Activated naive CD8-positive, alpha-beta T cell treated with anti-CD3 and anti-CD28 coated beads, Interleukin-2, amount 10 ng/mL, durations not matched to agents 7 days and 5 days (primary cell): ENCODE measurements at places on chromosomes 5 and 9. TPM values are rescaled to one million over a fixed set of nuclear protein-coding genes. Genes with fewer than 3 reads are reported as not detected.

GRCh38 chr9:134783699-134784039, 96.9 kb upstream of the FCN2 start:
- H3K36me3 ChIP-seq = no peaks in the 10 kb centered on the region
- DNase-seq = no peak
- H3K27ac ChIP-seq = no peak overlapping the region
- H3K4me1 ChIP-seq = no peaks in the 10 kb centered on the region
- no peaks in the 10 kb centered on the region for H3K27me3 ChIP-seq
- H3K4me3 ChIP-seq = no peak overlapping the region

DNA sequence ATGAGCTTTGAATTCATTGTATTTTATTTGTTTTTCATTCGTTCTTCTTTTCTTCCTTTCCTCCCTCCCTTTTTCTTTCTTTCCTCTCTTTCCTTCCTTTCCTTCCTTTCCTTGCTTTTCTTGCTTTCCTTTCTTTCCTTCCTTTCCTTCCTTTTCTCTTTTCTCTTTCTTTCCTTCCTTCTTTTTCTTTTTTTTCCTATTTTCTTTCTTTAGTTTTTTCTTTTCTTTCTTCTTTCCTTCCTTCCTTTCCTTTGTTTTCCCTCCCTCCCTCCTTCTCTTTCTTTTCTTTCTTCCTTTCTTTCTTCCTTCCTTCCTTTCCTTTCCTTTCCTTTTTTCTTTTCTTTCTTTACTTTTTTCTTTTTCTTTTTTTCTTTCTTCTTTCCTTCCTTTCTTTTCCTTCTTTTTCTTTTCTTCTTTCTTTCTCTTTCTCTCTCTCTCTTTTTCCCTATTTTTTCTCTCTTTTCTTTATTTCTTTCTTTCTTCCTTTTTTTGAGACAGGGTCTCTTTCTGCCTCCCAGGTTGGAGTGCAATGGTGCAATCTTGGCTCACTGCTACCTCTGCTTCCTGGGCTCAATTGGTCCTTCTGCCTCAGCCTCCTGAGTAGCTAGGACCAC, 357.1 kb upstream of the PRR16 start:
- H3K27ac ChIP-seq = no peak overlapping the region
- no peak overlapping the region for H3K4me3 ChIP-seq
- H3K27me3 ChIP-seq = no peaks in the 10 kb centered on the region
- no peak for DNase-seq
- peaks cover 2% of the 10 kb centered on the region for H3K4me1 ChIP-seq
- no peaks in the 10 kb centered on the region for H3K36me3 ChIP-seq

GRCh38 chr5:120539471-120539870, 75.4 kb downstream of the PRR16 start:
- no peaks in the 10 kb centered on the region for H3K36me3 ChIP-seq
- H3K27me3 ChIP-seq = no peaks in the 10 kb centered on the region
- H3K4me1 ChIP-seq = no peaks in the 10 kb centered on the region
- no peak for DNase-seq
- no peak overlapping the region for H3K4me3 ChIP-seq

- no peaks in the 10 kb centered on the region for H3K36me3 ChIP-seq
- H3K4me3 ChIP-seq = no peak overlapping the region
- no peaks in the 10 kb centered on the region for H3K27me3 ChIP-seq
- no peak overlapping the region for H3K27ac ChIP-seq
Measured at GRCh38 chr5:120605325-120606079, 141.4 kb downstream of the PRR16 start.

DNA sequence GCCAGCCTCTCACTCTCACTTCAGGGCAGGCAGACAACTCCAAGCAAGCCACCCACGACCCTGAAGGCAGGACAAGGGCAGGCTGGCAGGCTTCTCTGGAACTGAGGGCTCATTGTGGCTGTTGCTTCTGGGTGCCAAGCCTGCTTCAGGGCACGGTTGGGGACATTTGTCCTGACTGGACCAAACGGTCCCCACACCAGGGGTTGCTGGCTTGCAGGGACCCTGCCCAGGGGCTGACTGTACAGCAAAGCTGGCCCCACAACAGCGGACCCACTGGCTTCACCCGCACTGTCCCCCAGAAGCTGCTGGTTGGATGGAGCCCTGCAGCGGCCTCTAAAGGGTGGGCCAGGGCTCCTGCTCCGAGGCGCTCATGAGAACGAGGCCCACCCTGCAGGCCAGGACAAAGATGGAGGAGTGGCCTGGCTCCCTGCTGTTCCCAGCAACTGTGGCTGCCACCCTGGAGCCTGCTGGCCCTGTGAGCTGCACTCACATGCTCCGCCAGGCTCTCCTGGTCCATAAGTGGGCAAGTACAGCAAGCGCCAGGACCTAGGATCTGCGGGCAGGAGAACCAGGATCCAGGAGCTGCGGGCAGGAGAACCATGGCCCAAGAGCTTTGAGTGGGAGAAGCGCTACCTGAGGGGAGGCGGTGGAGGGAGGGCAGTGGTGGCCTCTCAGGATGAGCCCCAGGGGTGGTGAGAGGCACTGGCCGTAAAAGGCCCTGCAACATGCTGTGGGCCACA, 34.4 kb upstream of the NSMF start:
- no peaks in the 10 kb centered on the region for H3K27me3 ChIP-seq
- peaks cover 10% of the 10 kb centered on the region for H3K4me1 ChIP-seq
- no peak overlapping the region for H3K27ac ChIP-seq

GRCh38 chr9:97714435-97714834, 17.3 kb upstream of the XPA start:
- no peak overlapping the region for H3K27ac ChIP-seq
- H3K36me3 ChIP-seq = no peaks in the 10 kb centered on the region
- H3K27me3 ChIP-seq = peaks cover 22% of the 10 kb centered on the region
- no peak for DNase-seq
- peaks cover 27% of the 10 kb centered on the region for H3K4me1 ChIP-seq

DNA sequence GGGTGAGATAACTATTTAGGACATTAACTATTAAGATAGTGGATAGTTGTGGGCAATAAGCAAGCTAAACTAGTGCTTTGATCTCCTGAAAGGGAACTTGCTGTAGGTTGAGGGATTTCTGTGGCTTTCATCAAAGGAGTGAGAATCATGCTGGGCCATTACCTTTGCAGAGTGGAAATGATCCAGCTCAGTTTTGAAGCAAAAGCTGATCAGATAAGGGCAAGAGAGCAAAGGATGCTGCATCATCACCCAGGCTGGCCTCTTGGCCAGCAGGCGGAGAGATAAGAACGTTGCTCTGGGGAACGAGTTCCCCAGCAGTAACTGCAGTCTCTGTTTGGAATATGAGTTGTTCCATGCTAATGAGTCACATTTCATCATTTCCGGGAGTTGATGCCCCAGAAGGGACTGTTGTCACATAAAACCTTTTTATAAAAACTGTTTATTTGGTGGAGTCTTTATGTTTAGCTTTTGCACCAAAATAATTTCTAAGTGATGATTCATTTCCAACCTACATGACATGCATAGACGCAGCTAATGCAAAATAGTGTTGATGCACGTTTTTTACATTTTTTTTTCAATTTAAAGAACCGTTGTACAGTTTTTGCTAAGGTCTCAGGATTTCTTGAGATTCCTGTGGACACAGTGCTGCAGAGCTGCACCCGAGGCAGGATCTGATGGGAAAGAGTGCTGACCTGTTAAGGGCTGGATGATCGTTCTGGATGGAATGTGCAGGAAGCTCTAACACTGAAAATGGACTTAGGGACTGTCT, 99.3 kb downstream of the ACTBL2 start:
- no peak for DNase-seq
- H3K27me3 ChIP-seq = no peaks in the 10 kb centered on the region
- peaks cover 5% of the 10 kb centered on the region for H3K4me1 ChIP-seq
- H3K36me3 ChIP-seq = no peaks in the 10 kb centered on the region
- no peak overlapping the region for H3K27ac ChIP-seq

DNA sequence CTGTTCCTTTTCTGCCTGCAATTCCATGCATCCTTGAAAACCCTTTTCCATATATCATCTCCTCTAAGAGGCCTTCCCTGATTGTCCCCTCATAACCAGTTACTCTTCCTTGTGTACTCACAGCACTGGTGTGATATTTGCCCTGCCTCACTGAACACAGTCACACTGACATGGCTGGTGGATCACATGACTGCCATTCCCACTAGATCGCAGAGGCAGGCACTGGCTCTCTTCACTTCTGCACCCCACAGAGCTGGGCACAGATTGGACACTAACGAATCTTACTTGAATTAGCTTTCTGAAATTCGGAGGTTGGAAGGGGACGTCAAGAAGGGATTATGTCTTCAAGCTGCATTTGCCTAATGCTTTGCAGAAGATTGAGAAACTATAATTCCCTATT, 208.0 kb downstream of the PAPPA start:
- no peak overlapping the region for H3K4me3 ChIP-seq
- no peak overlapping the region for H3K27ac ChIP-seq
- no peak for DNase-seq
- no peaks in the 10 kb centered on the region for H3K4me1 ChIP-seq

GRCh38 chr5:151239237-151239861, 13.6 kb upstream of the GM2A start:
- H3K4me3 ChIP-seq = peak overlapping the region; percentile 68
- H3K27ac ChIP-seq = peak overlapping the region; percentile 76
- H3K27me3 ChIP-seq = no peaks in the 10 kb centered on the region
- peaks cover 32% of the 10 kb centered on the region for H3K4me1 ChIP-seq
- peaks cover 2% of the 10 kb centered on the region for H3K36me3 ChIP-seq
- peak; percentile 75 for DNase-seq

DNA sequence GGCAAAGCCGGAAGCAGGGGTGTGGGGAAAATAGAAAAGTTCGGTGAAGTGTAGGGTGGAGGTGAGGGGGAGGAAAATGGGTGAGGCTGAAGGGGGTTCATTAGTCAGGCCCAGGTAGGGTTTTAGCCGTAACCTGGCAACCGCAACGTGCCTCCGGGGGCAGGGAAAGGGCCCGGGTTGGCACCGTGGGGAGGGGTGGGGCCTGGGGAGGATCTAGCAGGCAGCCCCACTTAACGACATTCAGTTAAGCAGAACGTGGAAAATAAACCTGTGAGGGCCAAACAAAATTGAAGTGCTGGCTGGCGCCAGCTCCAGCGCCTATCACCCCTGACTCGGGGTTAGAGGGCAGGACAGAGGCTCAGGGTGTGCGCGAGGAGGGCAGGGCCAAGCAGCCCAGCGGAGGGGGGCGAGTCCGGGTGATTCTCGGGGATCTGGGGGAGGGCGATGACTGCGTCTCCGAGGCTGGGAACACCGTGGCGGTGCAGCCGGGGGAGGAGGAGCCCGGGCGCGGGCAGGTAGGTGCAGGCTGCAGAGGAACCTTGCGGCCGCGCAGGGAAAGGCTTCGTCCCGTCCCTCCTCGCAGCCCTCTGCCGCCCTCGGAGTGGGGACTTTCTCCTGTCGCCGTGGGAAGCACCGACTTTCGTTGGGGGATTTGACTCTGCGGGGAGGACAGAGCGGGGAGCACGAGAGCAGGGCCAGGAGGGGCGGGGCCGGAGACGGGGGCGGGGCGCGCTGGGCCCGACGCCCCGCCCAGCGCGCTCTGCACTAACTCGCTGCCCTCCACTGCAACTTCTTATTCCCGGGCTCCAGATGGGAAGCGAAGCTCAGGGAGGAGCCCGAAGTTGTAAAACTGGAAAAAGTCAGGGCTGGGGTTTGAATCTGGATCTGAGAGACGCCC, 5.1 kb downstream of the RGS14 start:
- H3K27me3 ChIP-seq = no peaks in the 10 kb centered on the region
- peak; percentile 71 for DNase-seq
- peak overlapping the region; percentile 86 for H3K4me3 ChIP-seq
- peaks cover 43% of the 10 kb centered on the region for H3K4me1 ChIP-seq

DNA sequence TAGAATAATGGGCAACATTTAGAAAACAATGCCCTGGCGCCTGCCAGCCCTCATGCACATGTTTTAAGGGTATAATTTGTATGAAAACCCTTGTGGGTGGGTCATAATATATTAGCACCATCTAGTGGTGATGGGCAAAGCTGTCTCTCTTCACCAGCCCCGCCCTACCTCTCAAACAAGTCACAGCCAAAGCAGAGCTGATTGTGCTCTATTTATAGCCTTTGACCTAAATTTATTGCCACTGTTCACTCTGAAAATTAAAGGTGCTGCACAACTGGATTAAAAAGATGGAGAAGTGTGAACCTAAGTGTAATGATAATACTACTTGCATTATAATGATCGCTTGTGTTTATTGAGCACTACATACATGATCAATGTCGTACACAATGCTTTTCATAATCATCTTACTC, 131.9 kb upstream of the ANKH start:
- H3K4me3 ChIP-seq = no peak overlapping the region
- H3K27ac ChIP-seq = no peak overlapping the region
- DNase-seq = no peak
- H3K27me3 ChIP-seq = peaks cover 16% of the 10 kb centered on the region

- H3K4me3 ChIP-seq = peak overlapping the region; percentile 91
- DNase-seq = peak; percentile 66
Measured at GRCh38 chr9:88076286-88077070, 61.8 kb downstream of the SPATA31C2 start.

DNA sequence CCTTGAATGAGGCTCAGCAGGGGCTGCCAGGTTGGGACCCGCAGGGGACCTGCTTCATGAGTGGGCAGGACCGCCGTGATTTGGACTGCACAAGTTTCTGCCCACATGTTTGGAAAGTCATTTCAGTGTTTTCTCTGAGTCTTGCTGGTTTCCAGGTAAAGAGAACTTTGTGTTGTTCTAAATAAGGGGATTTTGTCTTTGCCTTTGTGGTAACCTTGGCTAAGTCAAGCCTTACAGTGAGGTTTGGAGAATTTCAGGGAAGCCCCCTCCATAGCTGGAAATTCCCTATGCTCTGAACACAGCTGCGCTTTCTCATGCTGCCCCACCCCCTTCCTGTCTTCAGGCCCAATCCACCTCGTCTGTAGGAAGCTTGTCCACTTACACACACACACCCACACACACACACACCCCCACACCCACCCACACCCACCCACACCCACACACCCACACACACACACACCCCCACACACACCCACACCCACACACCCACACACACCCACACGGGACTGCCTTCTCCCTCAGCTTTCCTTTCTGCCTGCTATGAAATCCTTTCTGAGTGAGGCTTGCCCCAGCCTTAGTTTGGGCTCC, 270.1 kb downstream of the HSPA4 start:
- no peak overlapping the region for H3K4me3 ChIP-seq
- peaks cover 2% of the 10 kb centered on the region for H3K27me3 ChIP-seq
- peaks cover 2% of the 10 kb centered on the region for H3K4me1 ChIP-seq
- H3K36me3 ChIP-seq = no peaks in the 10 kb centered on the region
- H3K27ac ChIP-seq = peak overlapping the region; percentile 60
- DNase-seq = no peak

DNA sequence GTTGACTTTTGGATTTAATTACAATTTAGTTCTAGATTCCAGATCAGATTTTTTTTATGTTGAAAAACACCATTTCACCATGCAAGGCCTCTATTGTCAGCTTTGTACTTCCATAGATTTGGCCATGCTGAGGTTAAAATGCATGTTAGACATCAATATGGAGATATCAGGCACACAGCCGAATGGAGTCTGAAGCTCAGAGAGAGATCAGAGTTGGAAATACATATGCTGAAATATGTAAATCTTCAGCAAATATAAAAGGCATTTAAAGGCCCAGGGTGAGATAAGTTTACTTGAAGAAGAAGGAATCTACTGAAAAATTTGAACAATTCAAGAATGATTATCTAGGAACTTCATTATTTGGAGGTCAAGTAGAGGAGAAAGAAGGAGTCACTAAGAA, 139.6 kb downstream of the CHSY3 start:
- DNase-seq = no peak
- no peaks in the 10 kb centered on the region for H3K36me3 ChIP-seq
- no peak overlapping the region for H3K27ac ChIP-seq
- no peaks in the 10 kb centered on the region for H3K27me3 ChIP-seq

IL3 gene
- not detected for total RNA-seq

FBXL7 gene
- total RNA-seq = not detected

FCN1 gene
- total RNA-seq = 2.3 TPM

FAM174A gene
- total RNA-seq = 4.5 TPM

KLHL3 gene
- total RNA-seq = 21.2 TPM

DDX31 gene
- 14.9 TPM for total RNA-seq

LCNL1 gene
- 0.33 TPM for total RNA-seq

DMGDH gene
- 0.67 TPM for total RNA-seq

MUSK gene
- not detected for total RNA-seq

PCDHGA3 gene
- total RNA-seq = not detected
